ENCODE measurements at places on chromosomes 1 and 21.

- no peak for DNase-seq
These were observed 177.0 kb downstream of the DUSP10 start for GRCh38 chr1:221564891-221565290.

- DNase-seq: no peak
These were observed 81.2 kb downstream of the TOMM20 start for GRCh38 chr1:235047331-235047871.

DNA sequence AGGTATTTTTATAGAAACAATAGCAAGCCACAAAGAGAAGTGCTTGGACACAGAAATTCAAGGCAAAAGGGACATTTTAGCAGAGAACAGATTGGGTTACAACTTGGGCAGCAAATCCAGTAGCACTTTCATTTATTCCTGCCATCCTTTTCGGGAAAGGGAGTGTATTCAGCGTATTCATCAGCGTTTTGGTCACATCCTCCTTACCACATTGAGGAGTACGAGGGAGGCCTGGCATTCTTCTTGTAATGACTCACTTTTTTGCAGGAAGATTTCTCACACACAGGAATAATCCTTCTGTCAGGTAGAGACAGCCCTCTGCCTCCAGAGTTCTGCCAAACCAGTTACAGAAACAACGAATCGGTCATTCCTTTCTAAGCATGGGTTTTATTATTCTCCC is 18.1 kb upstream of the FAM78B start:
- no peak for DNase-seq

GRCh38 chr1:27136236-27136551 is 18.7 kb downstream of the SLC9A1 start:
- DNase-seq: peak; percentile 39

GRCh38 chr1:77126307-77126706 is 92.9 kb downstream of the PIGK start:
- DNase-seq: no peak

DNA sequence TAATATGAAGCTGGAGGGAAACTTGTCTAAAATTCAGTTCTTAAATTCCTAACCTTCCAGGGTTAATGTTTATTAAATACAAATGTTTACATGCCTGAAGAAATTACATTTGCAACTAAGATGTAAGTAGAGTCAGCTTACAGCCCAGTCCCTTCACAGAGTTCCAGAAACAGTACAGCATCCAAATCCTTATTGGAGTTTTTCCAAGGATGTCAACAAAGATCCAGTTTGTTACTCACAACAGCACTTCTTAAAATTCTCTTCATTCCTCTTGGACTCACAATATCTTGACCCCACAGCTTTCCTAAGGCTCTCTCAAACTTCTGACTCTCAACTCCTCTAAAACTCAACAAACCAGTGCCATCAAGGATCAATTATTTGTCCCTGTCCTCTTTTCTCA is 50.1 kb upstream of the RWDD3 start:
- DNase-seq: no peak

DNA sequence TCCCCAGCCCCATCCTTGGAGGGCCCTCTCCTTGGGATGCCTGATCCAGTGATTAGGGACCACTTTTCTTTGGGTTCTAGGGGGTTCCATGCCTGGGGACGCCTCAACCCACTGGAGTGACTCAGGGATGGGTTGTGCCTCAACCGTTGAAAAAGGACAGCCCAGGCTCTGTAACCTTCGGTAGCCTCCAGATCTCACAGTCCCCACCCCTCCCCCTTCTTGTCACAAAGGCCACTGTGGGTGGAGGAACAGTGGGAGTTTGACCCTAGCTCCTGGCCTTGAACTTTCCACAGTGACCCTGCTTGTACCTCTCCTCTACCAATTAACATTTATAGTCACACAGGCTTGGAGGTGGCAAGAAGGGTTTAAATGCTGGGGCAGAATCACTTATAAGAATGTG is 2.6 kb upstream of the RORC start:
- DNase-seq: no peak

- DNase-seq: no peak
These were observed 115.0 kb upstream of the BACE2 start for GRCh38 chr21:41052820-41053555.

GRCh38 chr1:157090196-157090647 is 9.4 kb downstream of the ETV3L start:
- peak; percentile 92 for DNase-seq

GRCh38 chr1:147567594-147568381 is 26.5 kb downstream of the BCL9 start:
- DNase-seq: no peak

DNA sequence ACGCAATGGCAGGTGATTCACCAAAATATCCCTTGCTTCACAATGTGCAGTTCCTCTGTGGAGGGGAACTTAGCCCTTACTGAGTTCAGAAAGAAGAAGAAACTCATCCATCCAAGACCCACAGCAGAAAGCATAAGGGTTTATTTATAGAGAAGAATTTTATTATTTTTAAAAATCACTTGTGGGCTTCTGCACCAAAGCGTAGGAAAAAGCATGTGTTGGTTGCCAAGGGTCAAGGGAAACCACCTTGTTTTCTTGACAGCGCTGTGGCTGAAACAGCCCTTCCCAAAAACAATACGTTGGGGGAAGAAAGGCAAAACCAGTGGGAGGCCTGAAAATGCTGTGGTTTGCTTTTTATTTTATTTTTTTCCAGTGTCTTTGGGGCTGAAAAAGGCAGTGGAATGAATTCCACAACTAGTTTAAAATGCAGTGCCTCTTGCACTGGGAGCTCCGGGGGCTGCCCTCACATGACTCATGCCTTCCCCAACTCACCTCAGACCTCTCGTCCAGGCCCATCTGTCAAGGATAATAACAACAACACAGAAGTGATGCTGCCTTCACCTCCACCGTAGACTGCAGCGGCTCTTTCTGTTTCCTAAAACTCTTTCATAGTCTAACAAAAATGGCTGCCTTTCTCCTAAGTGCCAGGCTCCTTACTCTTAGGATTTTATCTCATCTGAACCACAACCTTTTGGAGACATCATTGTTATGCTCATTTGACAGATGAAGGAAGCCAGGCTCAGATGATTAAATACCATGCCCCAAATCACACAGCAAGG is 224.2 kb upstream of the JUN start:
- peak; percentile 59 for DNase-seq

GRCh38 chr21:21114461-21114860 is 116.3 kb downstream of the NCAM2 start:
- DNase-seq: no peak

DNA sequence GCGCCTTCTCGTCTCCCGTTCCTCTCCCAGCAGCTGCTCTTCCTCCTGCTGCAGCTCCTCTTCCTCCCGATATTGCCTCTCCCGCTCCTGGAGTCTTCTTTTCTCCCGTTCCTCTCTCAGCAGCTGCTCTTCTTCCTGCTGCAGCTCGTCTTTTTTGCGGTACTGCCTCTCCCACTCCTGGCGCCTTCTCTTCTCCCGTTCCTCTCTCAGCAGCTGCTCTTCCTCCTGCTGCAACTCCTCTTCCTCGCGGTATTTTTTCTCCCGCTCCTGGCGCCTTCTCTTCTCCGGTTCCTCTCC is 5.3 kb downstream of the TCHH start:
- DNase-seq: no peak

DNA sequence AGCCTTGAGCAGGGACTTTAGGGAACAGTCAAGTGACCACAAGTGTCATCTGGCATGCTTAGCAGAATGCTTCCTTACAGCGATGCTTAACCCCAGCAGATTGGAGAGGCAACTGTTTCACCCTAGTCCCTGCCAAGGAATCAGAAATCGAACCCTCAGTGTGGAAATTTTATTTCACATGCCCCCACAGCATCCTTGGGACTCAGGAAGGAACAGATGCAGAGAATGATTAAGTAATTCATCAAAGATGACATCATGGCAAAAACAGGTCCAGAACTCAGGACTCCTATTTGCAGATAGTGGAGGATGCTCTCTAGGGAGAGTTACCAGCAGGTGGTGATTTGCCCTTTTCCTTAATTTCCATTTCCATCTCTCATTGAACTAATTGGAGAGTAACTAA is 333.0 kb upstream of the KAZN start:
- DNase-seq: no peak

GRCh38 chr1:75539230-75540116 is 71.4 kb downstream of the SLC44A5 start:
- no peak for DNase-seq

DNA sequence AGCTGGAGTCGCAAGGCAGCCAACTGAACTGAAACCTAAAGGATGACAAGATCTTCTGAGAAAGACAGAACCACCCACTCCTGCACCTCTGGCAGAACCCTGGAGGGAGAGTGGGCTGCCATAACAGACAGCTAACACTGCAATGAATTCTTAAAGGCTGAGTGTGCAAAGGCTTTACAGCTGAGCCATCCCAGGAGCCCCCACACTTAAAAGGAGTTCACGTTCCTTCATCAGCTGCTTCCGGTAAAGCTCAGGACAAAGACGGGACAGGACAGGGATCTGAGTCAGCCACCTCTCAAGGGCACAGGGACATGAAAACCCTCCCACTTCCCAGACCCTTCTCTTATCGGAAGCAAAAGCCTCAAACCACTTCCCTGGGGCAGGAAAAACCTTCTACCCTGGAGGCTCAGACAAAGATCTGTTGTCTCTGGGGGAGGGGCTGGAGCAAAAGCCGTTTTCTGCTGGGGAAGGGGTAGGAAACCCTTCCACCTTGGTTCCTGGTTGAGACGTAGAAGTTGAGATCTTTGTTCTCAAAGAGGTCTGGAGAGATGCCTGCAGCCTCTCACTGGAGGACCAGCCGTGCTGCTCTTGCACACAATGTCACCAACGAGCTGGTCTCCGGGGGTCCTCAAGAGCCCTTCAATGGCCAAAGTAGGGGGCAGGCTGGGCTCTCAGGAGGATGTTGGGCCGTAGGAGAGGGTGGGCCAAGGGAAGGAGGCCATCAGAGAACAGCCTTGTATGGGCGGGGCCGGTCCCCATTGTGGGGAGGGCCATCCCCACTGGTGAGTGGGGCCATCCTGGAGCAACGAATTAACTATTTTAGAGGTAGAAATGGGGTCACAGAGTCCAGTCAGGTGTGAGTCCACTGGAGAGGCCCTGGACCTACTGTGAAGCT is 452.4 kb downstream of the PTPRU start:
- peak; percentile 50 for DNase-seq

- no peak for DNase-seq
These were observed 122.9 kb downstream of the NUF2 start for GRCh38 chr1:163444665-163445064.

DNA sequence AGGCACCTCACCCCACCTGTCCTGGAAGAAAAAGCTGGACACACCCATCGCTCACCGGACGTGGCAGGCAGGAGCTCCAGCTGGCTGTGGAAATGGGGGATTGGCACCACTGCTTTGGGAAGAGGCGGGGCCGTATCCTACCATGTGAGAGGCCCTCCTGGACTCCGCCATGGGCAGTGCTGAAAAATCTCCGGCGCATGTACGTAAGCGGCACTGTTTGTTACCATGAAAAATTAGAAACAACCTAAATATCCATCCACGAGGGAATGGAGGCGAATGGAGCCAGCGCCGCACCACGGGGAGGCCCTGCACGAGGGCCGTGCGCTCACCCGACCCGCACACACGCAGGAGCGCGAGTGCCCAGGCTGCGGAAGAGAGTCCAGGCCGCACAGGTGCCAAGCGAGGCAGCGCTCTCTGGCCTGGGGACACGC is 3.1 kb downstream of the KRTAP10-8 start:
- DNase-seq: no peak

GRCh38 chr1:3948344-3948743 is 48.3 kb upstream of the C1orf174 start:
- DNase-seq: no peak

- DNase-seq: no peak
These were observed 16.3 kb upstream of the TENT5C start for GRCh38 chr1:117589544-117589943.

All from activated CD4-positive, alpha-beta T cell treated with anti-CD3 and anti-CD28 coated beads, Interleukin-2, amount 50 U/mL, for 48 hours (primary cell).